ENCODE measurements at places on chromosomes 7 and 10.

- DNase-seq, result no peak
Observed at GRCh38 chr7:96076350-96076707, 245.6 kb downstream of the SLC25A13 start.

GRCh38 chr7:28358423-28358868, 53.9 kb upstream of the CREB5 start:
- no peak for DNase-seq

DNA sequence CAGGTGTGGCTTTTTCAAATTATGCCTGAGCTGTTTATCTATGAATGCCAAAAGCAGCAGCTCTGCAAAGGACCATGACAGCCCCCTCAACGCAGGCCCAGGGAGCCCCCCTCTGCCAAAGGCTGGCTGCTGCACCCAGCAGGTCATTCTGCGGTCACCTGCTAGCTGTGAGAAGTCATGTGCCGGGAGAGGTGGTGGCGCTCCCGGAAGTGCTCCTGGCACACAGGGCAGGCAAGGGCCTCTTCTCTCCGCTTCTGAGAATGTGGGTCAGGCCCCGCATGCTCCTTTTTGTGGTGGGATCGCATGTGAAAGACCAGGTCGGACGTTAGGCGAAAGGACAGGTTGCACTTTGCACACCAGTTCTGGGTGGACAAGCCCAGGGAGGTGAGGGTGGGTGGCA, 16.4 kb downstream of the ZNF488 start:
- DNase-seq, result no peak

DNA sequence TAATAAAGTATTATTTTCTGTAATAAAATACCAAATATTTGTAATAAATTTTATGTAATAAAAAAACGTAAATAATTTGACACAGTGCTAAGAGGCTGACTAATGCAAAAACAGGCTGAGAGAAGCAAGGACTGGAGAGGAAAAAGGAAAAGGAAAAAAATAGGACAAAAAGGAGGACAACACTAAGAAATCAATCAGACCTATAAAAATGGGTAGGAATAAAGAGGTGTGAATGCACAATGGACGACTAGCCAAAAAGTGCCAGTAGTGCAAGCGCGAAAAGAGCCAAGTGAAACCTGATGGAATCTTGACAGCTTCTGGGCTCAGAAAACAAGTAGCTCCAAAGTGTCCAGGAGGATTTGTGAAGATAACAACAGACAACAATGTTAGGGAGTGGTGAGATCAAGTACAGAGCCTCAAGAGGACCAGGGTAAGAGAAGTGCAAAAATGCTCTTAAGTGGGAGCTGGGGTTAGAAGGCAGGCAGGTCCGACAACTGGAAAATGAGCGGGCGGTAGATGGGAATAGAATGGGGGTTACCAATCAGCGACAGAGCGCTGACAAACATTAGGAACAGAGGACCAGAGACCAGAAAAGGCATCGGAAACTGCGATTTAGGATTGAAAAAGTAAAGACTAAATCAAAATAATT, 1.2 kb downstream of the BRAF start:
- no peak for DNase-seq

- DNase-seq, result no peak
Observed at GRCh38 chr10:86876748-86877147, 80.7 kb downstream of the MMRN2 start.

DNA sequence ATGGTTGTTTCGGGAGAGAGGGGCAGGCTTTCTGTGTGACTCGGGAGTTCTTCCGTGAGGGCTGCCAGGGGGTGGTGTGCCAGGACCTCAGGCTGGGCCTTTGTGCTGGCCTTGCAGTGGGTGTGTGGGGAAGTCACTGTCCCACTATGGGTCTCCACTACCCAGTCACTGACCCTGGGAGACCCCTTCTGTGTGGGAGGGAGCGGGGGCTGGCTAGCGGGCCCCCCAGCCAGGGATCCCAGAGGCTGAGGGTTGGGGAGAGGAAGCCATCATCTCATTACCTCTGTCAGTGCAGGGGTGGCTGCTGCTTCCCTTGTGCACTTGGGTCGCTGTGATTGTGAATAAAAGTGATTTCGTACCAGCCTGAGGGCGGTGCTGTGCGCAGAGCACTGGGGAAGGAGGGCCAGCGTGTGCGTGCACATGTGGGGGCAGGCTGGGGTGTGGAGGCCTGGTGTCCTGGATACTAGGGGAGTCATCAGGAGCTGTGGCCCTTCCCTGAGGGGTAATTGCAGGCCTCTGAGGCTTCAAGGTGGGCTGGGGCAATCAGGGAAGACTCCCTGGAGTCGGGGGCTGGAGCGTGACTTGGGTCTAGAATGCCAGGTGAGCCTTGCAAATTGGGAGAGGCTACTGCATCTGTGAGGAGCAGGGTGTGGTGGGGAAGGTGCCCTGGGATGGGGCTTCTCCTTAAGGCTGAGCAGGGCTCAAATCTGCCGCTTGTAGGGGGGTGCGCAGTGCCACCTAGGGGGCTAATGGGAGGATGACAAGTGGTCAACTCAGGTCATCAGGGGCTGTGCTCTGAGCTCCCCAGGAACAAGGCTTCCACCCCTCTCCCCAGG, 98.9 kb downstream of the NEURL1 start:
- DNase-seq, result no peak

DNA sequence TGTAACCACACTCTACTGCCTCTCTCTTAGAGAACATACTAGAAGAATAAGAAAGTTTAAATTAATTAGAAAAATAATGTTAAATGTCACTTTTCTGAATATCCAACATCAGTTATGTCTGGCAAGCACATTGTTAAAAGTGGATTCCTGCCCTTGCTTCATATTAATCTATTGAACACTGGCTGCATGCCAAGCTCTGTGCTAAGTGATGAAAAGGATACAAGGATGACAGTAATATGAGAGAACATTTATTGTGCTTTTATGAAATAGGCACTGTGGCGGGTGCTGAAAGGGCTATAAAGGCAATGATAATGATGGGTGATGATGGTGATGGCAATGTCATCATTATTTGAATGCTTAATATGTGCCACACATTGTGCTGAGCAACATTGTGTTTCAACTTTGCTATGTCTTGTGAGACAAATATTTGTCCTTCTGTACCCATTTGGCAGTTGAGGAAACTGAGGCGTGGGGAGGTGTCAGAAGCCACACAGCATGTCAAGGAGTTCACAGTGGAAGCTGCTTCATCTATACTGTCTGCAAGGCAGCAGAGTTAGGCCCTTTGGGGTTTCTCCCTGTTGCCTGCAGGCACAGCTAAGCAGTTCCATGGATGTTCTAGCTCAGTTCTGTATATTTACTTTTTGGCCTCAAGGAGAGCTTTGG, 64.2 kb upstream of the RAPGEF5 start:
- DNase-seq, result no peak

- DNase-seq, result no peak
Observed at GRCh38 chr7:43454936-43455518, 127.9 kb upstream of the STK17A start.

DNA sequence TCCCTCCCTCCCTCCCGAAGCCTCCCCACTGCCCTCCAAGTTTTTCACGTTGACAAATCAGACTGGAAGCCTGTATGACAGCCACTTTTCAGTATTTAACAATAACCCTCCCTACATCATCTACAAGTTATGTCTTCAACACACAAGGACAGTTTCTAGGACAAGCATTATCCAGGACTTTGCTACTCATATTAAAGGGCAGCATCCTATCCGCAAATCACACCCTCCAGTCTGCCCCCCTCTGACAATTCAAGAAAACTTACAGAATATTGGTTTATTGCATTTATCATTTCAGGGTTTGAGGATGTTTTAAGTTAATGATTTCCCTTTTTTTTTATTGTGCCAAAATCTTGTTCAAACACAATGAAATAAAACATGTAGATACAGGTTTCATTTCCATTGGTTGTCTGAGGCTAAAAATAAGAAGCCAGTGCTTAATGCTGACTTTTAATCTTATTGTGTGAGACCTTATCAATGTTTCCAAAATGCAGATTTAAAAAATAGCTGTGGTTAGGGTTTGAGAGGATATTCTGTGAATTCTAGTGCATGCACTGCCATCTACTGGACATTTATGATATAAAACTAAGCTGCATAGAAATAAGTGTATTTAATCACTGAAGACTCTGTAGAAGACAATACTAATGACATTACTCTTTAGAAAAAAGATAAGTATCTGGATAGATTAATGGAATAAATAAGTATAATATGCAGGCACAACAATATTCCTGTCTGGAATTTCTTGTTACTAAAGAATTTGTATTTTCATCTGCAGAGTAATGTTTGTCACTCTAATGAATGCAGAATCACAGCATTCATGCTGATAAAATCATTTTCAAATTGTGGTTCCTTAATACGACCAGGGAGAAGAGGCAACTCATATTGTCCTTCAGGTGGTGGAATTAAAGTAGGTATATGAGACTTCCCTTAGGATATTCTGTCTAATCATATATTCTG, 64.1 kb downstream of the CAV1 start:
- no peak for DNase-seq

DNA sequence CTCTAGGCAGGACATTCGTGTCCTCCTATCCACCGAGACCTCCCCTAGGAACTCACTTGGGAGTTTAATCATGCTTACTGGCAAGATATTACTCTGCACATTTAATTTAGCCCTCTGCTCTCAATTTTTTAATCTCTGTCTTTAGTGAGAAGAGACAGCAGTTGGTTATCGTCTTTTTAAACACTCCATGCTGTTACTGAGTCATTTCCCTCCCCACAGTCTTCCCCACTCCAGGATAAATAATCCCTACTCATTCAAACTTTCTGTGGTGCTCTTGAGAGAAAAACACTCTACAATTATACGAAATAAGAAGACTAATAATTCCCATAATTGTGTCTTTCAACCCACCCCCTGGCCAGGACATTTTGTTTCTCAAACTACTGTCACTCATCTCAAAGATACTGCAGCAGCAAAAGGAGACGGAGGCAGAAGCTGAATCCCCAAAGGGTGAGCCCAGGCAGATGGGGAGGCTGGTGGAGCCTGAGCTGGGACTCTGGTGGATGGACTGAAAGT, 84.2 kb downstream of the ANK3 start:
- no peak for DNase-seq

GRCh38 chr10:73446926-73447325, 13.6 kb upstream of the MSS51 start:
- DNase-seq, result no peak

- no peak for DNase-seq
Observed at GRCh38 chr10:101092881-101093354, 31.1 kb downstream of the KAZALD1 start.

DNA sequence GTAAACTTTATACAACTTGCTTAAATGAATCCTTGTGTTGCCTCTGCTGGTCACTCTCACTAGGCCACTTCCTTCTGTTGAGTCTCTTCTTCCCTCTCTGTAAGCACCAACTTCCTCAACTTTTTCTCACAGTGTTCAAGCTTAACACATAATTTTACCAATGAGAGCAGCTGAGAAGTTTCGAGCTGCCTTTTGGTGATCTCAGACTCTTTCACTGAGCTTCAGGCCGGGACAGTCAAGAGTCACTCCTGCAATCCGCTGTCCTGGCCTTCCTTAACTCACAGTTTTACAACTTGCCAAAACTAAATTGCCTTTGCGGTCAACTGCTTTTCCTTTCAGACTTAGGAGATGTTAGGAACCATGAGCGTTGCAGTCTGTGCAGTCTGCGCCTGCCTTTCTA, 47.4 kb downstream of the PRPF18 start:
- no peak for DNase-seq

DNA sequence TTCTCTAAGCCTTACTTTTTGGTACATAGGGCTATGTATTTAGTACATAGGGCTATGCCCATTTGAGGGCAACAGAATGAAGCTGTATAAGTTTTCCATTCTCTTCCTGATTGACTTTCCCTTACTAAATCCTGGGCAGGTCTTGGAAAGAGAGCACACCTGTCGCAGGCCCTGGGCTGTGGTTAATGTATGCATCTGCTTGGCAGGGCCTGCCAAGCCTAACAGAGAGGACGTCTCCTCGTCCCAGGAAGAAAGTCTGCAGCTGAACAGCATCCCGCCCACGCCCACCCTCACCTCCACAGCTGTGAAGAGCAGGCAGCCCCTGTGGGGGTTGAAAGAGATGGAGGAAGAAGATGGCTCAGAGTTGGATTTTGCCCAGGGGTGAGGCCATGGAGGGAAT, 8.9 kb upstream of the PVRIG start:
- no peak for DNase-seq

- no peak for DNase-seq
Observed at GRCh38 chr10:84333864-84334451, 5.6 kb downstream of the CCSER2 start.

DNA sequence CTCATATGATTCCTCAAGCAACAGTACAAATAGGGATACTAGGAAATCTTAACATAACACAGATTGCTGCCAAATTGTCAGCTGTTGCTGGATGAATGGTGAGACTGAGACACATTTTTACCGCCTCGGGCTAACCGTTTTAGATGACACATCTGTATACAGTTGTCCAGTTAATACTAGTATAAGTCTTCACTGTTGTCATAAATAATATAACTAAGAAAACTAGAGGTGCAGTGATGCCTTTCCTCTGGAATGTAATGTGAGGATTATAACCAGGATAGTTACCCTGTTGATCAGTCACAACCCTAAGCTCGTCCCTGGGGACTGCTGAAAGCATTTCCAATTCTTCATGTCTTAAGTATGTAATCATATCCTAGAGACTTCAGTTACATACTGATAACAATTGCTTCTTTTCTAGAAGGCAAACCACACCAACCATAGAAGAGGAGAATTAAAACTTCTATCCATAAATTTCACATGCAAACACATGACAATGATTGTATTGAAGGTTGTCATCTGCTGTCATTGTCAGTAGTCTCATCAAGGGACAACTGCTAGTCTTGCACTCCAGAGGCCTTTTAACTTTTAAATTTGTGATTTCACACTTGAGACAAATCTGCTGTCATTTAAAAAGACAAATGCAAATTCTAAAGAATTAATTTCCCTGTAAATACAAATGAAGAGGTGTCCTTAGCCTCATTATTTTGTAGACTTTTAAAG, 100.4 kb upstream of the SEMA3D start:
- no peak for DNase-seq

DNA sequence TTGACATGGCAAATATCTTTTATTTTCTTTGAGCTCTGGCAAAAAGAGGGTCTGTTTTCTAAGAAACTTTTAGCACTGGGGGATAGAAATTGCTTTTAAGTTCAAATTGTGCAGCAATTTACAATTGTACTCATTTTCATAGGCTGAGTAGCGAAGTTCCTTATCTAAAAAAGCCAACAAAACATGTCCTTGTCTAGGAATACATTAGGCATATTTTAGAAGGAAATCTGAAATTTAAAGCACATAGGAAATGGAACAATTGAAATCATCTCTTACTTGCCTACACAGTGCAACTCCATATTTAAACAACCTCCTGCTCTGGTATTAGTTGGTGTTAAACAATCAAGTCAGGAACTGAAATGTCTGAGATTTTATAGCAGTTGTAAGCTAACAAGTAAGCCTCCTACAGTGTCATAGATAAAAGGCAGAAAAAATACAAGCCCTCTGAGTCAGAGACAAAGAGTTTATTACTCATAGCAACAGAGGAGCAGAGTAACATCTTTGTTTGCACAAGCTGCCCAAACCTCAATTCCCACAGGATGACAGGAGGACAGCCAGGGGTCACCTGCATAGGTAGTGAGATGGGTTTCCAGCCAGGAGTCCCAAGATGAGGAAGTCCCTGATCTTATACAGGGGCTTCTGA, 280.2 kb upstream of the HGF start:
- no peak for DNase-seq
